ENCODE measurements at places on chromosomes 6 and 20.
A peak's percentile ranks its signal among the peaks of the same experiment; 100 is the strongest.

- no peak for DNase-seq
Observed at GRCh38 chr6:131049608-131050007, 13.4 kb downstream of the EPB41L2 start.

DNA sequence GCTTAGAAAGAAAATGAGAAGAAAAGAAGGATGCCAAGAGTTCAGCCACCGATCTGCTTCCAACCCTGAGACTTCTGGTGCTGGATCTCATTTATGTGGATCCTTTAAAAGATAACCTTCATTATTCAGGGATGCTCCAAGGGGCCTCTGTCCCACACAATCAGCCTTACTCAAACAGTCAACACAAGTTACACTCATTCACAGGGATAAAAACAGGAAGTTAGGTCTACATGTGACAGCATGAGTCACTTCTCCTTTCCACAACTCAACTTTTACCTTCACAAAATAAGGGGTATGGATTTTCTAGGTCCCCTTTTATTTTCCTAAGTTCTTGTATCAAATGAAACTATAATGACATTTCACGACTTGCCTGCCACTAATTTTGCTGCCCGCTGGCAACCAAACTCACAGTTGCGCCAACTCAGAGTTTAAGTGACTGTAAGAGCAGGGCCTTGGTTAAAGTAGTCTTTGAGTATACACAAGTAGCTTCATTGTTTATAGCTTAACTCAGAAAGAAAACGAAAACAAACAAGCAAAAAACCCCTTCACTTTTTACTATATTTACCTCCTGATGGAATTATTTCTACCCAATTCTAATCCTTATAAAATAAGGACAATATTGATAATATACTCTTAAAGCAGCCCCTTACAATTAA is 278.8 kb upstream of the RUNX2 start:
- DNase-seq = no peak

- no peak for DNase-seq
Observed at GRCh38 chr6:2565499-2565898, 185.2 kb downstream of the MYLK4 start.

DNA sequence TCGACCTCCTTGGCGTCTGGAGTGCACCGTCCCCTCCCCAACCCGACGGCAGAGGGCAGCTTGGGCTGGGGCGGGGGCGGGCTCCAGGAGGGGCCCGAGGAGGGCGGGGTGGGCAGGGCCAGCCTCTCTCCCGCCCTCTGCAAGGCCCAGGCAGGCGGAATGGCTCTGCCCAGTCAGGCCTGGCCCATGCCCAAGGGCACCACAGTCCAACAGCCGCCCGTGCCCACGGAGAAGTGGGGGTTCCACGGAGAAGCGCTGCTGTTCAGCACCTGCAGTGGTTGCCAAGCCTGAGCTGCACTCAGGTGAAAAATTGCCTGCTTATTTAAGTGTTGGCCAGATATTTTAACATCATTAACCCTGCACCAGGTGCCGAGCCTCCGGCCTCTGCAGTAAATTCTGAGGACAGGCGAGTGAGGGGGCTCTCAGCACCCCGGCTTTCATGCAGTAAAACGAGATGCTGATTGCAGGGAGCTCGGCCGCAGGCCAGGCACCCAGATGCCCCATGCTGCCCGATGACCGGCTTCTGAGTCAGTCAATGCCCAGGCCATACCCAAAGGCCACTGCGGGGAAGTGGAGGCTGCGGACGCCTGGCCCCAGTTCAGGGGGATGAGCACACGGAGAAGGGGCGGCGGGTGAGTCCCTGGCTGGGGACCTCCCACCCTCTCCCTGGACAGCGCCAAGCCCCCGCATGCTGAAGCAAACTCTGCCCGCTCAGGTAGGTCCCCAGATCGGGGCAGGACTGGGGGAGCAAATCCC is at the start of gene SRMS:
Gene SRMS (minus strand): TSS at position 25 of the 756 bp plus-strand sequence. CDS start 286 bp downstream, outside the sequence.
- DNase-seq = no peak

DNA sequence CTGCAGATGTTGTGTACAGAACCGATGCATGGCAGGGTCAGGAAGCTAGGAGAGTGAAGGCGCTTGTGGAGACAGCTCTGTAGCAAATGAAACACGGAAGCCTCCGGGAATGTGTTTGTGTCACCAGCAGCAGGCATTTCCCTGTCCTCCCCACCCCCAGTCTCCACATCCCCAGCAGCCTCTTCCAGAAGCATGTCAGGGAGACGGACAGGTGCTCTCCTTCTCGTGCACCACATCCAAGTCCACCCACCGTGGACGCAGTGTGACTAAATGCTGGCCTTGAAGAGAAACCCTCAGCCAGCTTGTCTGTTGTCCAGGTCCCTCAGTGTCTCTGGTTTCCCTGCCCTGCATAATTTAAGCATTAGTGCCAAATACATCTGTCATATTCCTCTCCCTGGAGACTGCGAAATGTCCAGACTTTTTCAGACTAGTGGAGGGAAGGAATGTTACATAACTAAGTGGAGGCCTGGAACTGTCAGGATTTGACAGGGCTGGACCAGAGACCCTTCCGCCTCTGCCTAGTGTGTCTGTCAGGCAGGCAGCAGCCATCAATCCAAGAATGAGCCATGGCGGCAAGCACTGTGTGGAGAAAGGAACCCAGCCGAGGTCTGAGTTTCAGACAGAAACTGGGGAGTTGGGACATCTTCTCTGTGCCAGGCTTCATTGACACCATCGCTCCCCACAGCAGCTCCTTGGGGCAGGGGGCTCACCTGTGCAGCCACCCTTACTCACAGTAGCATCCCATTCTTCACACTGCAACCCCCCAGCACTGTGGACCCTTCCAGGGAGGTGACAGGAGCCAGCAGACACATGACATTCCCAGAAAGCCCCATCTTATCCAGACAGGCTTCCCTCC is 26.6 kb upstream of the PI16 start:
- DNase-seq = no peak

GRCh38 chr6:188821-189655 is 103.2 kb upstream of the DUSP22 start:
- DNase-seq = peak; percentile 80

All from stimulated activated CD4-positive, alpha-beta T cell treated with anti-CD3 and anti-CD28 coated beads, Interleukin-2, amount 100 ng/mL, for 24 hours (primary cell).